Karpas-422 (cell line): ENCODE measurements at places on chromosomes 13 and 19. TPM values are rescaled to one million over a fixed set of nuclear protein-coding genes. Genes with fewer than 3 reads are reported as not detected.

GRCh38 chr19:11205939-11206570, 8.7 kb upstream of the KANK2 start:
- no peak overlapping the region for H3K4me3 ChIP-seq
- H3K36me3 ChIP-seq, result no peaks in the 10 kb centered on the region
- H3K4me1 ChIP-seq, result peaks cover 5% of the 10 kb centered on the region; the same call in 1 of the 2 replicates
- H3K27ac ChIP-seq, result no peak overlapping the region
- H3K27me3 ChIP-seq, result no peaks in the 10 kb centered on the region

GRCh38 chr13:36157480-36157879, 26.3 kb upstream of the DCLK1 start:
- no peak overlapping the region for H3K4me3 ChIP-seq
- H3K4me1 ChIP-seq, result no peaks in the 10 kb centered on the region
- no peaks in the 10 kb centered on the region for H3K27me3 ChIP-seq
- no peak for DNase-seq
- H3K27ac ChIP-seq, result no peak overlapping the region
- no peaks in the 10 kb centered on the region for H3K36me3 ChIP-seq

DNA sequence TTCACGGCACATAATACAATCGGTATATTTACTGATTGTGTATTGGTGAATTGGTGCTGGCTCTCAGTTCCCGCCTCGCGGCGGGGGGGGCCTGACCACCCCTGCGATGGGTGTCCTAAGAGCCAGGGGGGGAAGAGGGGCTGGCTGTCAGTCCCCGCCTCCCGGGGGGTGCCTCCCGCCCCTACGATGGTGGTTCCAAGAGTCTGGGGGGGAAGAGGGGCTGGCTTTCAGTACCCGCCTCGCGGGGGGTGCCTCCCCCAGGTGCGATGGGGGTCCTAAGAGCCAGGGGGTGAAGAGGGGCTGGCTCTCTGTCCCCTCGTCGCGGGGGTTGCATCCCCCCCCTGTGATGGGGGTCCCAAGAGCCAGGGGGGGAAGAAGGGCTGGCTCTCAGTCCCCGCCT, 2321.8 kb upstream of the PCDH20 start:
- no peaks in the 10 kb centered on the region for H3K27me3 ChIP-seq
- DNase-seq, result no peak
- no peak overlapping the region for H3K27ac ChIP-seq
- H3K36me3 ChIP-seq, result no peaks in the 10 kb centered on the region
- no peaks in the 10 kb centered on the region for H3K4me1 ChIP-seq

The PSG1 gene
- total RNA-seq, result not detected in 2 replicates

- H3K4me3 ChIP-seq, result no peak overlapping the region
- no peak for DNase-seq
- H3K27ac ChIP-seq, result no peak overlapping the region
- no peaks in the 10 kb centered on the region for H3K36me3 ChIP-seq
- no peaks in the 10 kb centered on the region for H3K4me1 ChIP-seq
- no peaks in the 10 kb centered on the region for H3K27me3 ChIP-seq
Measured at GRCh38 chr13:110964229-110965037, 49.6 kb upstream of the ANKRD10 start.

DNA sequence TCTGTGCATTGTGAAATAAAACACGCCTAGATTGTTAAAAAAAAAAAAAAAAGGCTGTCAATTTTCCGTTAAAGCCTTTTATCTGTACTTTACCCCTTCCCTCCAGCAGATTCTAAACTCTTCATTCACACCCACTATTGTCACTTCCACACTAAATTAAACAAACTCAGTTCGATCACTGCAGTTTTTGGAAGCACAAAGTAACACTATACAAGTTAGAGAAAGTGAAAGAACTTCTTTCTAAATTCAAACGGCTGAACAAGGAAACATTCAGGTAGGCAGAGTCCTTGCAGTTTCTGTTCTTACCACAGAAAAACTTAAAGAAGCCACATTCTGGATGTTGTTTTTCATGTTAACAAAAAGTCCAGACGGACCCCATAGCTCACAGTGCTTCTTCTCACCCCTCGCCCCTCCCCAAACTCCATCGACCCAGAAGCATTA, 27.5 kb upstream of the UBE2L5 start:
- no peaks in the 10 kb centered on the region for H3K36me3 ChIP-seq
- H3K27me3 ChIP-seq, result no peaks in the 10 kb centered on the region
- peak overlapping the region; percentile 82 for H3K4me3 ChIP-seq
- peak overlapping the region; percentile 87 for H3K27ac ChIP-seq

The KCTD12 gene
- 1.0 and 1.7 TPM in 2 replicates for total RNA-seq

DNA sequence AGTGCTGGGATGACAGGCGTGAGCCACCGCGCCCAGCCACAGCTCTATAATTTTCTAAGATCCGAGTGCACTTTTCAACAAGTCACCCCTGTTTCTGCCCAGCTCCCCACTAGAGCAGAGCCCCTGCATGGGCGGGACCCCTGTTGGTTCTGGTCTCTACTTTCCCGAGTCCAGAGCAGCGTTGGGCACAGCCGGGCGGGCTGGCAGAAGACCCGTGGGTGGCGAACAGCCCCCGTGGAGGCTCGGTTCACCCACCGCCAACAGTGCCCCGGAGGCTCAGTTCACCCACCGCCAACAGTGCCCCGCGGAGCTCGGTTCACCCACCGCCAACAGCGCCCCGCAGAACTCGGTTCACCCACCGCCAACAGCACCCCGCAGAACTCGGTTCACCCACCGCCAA, 40.8 kb downstream of the ADPRHL1 start:
- H3K27me3 ChIP-seq, result no peaks in the 10 kb centered on the region
- H3K36me3 ChIP-seq, result no peaks in the 10 kb centered on the region
- DNase-seq, result no peak
- no peak overlapping the region for H3K4me3 ChIP-seq
- peaks cover 49% of the 10 kb centered on the region for H3K4me1 ChIP-seq

The GTPBP3 gene
- total RNA-seq, result 29.3 and 88.1 TPM in 2 replicates

DNA sequence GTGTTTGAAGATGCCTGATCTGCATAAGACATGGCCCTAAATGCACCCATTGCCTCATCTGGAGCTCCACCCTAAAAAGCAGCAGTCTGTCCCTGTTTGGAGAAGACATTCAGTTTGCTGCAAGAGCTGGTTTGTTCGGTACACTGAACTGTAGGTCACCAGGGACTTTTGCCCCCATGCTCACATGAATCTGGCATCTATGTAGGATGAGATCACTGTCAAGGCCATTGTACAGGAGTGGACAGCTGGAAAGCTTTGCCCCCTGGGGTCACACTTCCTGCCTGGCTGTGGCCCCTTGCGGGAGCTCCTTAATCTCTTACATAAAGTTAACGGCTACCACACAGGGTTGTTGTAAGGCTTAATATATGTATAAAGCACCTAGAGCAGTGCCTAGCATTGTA, 73.0 kb downstream of the IPO5 start:
- H3K4me3 ChIP-seq, result no peak overlapping the region
- no peaks in the 10 kb centered on the region for H3K4me1 ChIP-seq
- no peaks in the 10 kb centered on the region for H3K27me3 ChIP-seq
- H3K36me3 ChIP-seq, result peaks cover 9% of the 10 kb centered on the region; the same call in 1 of the 2 replicates
- DNase-seq, result no peak

DNA sequence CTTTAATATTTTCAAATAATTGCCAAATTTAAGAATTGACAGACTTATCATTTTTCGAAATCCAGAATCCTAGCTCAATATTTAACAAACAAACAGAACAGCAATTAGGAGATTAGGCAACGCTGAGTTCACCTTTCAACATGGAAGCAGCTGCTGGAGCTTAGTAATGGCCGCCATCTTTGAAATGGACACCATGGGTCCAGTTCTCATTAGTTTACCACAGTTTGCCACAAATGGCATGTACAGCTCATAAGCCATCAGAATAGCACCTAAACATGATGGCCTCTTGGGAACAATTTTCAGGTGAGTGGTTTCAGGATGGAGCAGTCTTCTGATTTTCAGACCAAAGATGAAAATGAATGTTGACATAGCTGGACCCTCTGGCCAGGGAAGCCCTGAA, 313.6 kb upstream of the OBI1 start:
- H3K27me3 ChIP-seq, result no peaks in the 10 kb centered on the region
- no peak for DNase-seq
- no peak overlapping the region for H3K4me3 ChIP-seq
- no peak overlapping the region for H3K27ac ChIP-seq
- H3K36me3 ChIP-seq, result no peaks in the 10 kb centered on the region

- peaks cover 100% of the 10 kb centered on the region for H3K4me1 ChIP-seq
- DNase-seq, result peak; percentile 61
- peak overlapping the region; percentile 49 for H3K4me3 ChIP-seq
- H3K27me3 ChIP-seq, result no peaks in the 10 kb centered on the region
- H3K36me3 ChIP-seq, result peaks cover 28% of the 10 kb centered on the region; the same call in 1 of the 2 replicates
Measured at GRCh38 chr13:46172531-46172991, 9.4 kb downstream of the LCP1 start.

The MBD3L3 gene
- not detected in 2 replicates for total RNA-seq

GRCh38 chr13:31918707-31919106, 112.9 kb upstream of the FRY start:
- no peaks in the 10 kb centered on the region for H3K36me3 ChIP-seq
- H3K27me3 ChIP-seq, result no peaks in the 10 kb centered on the region

GRCh38 chr13:109093998-109094397, 464.6 kb downstream of the MYO16 start:
- H3K27me3 ChIP-seq, result no peaks in the 10 kb centered on the region
- no peak for DNase-seq
- H3K27ac ChIP-seq, result no peak overlapping the region
- H3K4me1 ChIP-seq, result no peaks in the 10 kb centered on the region
- H3K4me3 ChIP-seq, result no peak overlapping the region

The ELAVL3 gene
- total RNA-seq, result not detected in 2 replicates

DNA sequence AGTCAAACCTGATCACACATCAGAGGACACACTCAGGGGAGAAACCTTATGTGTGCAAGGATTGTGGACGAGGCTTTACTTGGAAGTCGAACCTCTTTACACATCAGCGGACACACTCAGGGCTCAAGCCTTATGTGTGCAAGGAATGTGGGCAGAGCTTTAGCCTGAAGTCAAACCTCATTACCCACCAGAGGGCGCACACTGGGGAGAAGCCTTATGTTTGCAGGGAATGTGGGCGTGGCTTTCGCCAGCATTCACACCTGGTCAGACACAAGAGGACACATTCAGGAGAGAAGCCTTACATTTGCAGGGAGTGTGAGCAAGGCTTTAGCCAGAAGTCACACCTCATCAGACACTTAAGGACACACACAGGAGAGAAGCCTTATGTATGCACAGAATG, 8.2 kb upstream of the ZNF527 start:
- no peak for DNase-seq
- no peaks in the 10 kb centered on the region for H3K27me3 ChIP-seq
- no peak overlapping the region for H3K4me3 ChIP-seq
- no peak overlapping the region for H3K27ac ChIP-seq

The B3GNT8 gene
- not detected in 2 replicates for total RNA-seq

DNA sequence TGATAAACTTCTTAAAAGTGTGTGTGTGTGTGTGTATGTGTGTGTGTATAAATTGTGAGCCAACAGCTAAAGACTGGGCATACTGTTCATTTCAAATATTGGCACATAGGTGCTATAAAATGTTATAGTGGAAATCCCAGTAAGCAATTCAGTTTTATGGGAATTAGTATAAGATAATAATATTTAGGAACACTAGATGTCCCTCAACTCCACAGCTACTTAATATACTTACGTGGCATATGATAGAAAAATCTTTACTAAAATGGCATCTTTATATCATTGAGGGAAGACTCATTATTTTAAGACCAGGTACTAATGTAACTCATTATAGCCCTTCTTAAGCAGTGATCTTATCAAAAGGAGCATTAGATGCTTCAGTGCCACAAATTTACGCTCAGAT, 266.2 kb downstream of the MAB21L1 start:
- DNase-seq, result no peak
- H3K4me1 ChIP-seq, result no peaks in the 10 kb centered on the region
- no peak overlapping the region for H3K27ac ChIP-seq
- H3K36me3 ChIP-seq, result no peaks in the 10 kb centered on the region

- no peaks in the 10 kb centered on the region for H3K36me3 ChIP-seq
- H3K27me3 ChIP-seq, result no peaks in the 10 kb centered on the region
Measured at GRCh38 chr13:51070005-51070649, 40.9 kb downstream of the C13orf42 start.

- H3K4me1 ChIP-seq, result no peaks in the 10 kb centered on the region
- H3K4me3 ChIP-seq, result no peak overlapping the region
- no peak for DNase-seq
- H3K27ac ChIP-seq, result no peak overlapping the region
- H3K27me3 ChIP-seq, result no peaks in the 10 kb centered on the region
- H3K36me3 ChIP-seq, result no peaks in the 10 kb centered on the region
Measured at GRCh38 chr13:35716186-35716585, 239.7 kb upstream of the MAB21L1 start.

The NCR1 gene
- total RNA-seq, result not detected in 2 replicates

The TMEM238 gene
- total RNA-seq, result 0.89 and 8.0 TPM in 2 replicates
